Dorsolateral prefrontal cortex (tissue), 122 donors: ENCODE measurements at places on chromosomes 11 and 22. TPM values are rescaled to one million over a fixed set of nuclear protein-coding genes. Genes with fewer than 3 reads are reported as not detected.

- DNase-seq: no peak
Measured at GRCh38 chr11:2380807-2381350, 3.8 kb downstream of the CD81 start.

GRCh38 chr11:11959601-11960000 is 48.8 kb downstream of the DKK3 start:
- no peak for DNase-seq

- DNase-seq: peak; percentile 78
Measured at GRCh38 chr11:116791002-116791812, 472 bp downstream of the APOA5 start.

The TEX12 gene
- not detected for total RNA-seq

The BAIAP2L2 gene
- 4.5 TPM for total RNA-seq

- no peak for DNase-seq
Measured at GRCh38 chr11:122850076-122850631, 11.9 kb downstream of the CRTAM start.

DNA sequence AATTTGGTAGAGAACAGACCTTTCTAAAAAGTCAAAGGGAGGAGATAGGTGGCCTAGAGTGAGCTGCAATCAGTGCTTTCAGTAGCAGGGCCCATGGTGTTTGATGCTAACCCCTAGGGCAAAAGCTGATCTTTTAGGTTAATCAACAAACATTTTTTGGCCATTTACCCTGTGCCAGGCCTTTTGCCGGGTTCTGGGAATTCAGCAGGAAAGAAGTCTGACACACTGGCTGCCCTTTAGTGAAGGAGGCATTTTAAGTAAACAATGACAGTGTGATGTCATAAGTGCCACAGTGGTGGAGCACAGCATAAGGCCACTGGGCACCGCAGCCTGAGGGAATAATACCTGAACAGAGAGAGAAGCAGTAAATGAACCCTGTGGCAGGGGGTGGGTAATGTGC is 29.0 kb downstream of the C22orf31 start:
- DNase-seq: no peak

GRCh38 chr22:21834869-21835268 is 32.6 kb downstream of the MAPK1 start:
- DNase-seq: no peak

GRCh38 chr11:68541991-68542390 is 81.4 kb downstream of the PPP6R3 start:
- DNase-seq: no peak

DNA sequence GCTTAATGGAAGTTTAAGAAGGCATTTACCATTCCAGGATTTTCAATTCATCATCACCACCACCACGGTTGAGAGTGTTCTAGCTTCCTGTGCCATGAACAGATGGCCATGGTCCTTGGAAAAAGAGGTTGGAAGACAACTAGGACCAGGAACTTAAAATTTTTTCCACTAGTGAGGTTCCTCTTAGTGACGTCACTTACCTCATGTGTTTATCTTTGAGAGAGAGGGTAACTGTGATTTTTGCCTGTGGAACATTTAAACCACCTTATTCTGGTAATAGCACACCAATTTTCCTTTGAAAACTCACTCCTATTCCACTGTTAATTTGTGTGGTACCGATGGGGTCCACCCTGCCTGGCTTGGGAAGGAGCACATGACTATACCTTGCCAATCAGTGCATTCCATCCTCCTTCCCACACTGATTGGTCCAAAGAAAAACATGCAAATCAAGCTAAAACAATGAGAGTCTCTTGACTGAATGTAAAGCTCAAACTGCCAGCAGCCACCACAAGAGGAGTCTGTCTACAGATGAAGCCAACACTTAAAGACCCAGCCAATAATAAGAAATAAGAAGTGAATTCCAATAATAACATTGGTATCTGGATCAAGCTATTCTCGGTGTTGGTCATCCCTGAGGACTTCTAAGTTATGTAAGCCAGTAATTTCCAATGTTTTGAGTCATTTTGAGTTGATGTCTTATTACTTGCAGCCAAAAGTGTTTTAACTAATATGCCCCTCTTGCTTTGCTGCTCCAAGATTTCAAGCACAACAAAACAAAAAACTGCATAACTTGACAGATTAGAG is 111.8 kb downstream of the MPPED2 start:
- DNase-seq: no peak

DNA sequence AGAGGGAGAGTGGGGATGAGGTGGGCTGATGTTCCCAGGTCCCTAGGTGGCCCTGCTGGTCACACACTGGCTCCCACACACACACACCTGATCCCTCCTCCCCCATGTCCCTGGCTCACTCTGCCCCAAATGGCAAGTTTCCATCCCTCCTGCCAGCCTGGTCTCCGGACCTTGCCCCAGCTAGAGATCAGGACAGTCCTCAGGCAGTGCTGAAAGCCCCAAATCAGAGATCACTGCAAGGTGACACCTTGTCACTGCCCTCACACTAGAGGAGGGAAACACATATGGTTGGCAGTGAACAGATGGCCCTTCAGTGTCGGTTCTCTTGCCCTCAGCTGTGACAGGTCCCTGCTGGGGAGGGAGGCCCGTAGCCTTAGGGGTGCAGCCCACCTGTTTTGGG is 7.6 kb downstream of the TMPRSS5 start:
- no peak for DNase-seq

The GAS2 gene
- total RNA-seq: 17.3 TPM

The WDR74 gene
- total RNA-seq: 38.5 TPM

The PACS1 gene
- 58.1 TPM for total RNA-seq

- no peak for DNase-seq
Measured at GRCh38 chr11:77046060-77046501, 11.9 kb downstream of the B3GNT6 start.

The KCNE3 gene
- 3.1 TPM for total RNA-seq

DNA sequence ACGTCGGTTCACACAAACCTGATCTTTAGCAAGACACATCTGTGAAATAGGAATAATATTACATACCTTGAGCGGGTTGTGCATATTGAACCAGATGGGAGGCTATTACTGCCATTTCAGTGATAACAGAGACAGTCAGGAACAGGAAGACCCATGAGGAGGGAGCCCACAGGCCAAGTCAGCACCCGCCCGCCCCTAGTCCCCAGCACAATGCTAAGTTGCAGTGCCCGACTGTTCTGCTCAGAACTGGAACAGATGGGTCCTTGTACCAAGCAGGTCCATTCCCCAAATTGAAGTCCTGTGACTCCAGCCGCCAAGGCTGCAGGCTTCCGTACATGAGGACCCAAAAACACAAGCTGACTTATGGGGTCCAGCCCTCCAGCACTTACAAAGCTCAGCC is 9.3 kb downstream of the CXCR5 start:
- DNase-seq: no peak

DNA sequence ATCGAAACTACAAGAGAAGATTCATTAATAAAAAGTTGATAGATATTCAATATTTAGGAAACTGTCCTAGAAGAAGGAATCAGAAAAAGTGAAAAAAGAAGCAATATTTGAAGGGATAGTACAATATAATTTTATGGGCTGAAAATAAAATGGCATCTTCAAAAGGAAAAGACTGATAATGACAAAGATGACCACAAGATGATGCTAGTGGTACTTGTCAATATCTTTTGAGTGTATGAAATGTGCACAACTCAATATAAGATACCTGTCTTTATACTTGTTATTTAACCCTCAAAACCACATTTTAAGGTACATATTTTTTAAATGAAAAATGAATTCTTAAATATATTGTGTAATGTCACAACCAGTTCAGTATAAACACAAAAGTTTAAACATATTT is 1059.6 kb upstream of the RAG2 start:
- DNase-seq: no peak

The DLG2 gene
- 303 TPM for total RNA-seq

The AQP11 gene
- total RNA-seq: 7.3 TPM

DNA sequence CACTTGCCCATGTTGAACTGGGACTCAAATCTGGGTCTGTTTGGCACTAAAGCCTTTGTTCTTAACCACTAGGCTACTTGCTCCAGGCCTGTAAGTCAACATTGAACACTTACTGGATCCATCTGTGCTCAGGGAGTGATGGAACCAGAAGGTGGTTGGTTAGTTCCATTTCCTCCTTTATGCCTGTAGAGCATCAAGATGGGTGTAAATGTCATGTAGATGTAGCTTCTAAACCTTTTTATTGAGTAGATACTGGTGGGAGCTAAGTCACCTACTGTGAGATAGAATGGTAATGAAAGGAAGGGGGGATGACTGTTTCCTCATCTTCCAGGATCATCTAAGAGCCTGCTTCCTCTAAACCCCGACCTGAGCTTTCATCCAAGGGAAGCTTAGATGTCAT is 38.6 kb upstream of the ALKBH3 start:
- DNase-seq: no peak

- DNase-seq: no peak
Measured at GRCh38 chr11:65316227-65317024, 1.8 kb downstream of the CDC42EP2 start.

The GAL3ST3 gene
- total RNA-seq: 10.7 TPM

- no peak for DNase-seq
Measured at GRCh38 chr11:19349340-19350025, 108.7 kb upstream of the E2F8 start.

DNA sequence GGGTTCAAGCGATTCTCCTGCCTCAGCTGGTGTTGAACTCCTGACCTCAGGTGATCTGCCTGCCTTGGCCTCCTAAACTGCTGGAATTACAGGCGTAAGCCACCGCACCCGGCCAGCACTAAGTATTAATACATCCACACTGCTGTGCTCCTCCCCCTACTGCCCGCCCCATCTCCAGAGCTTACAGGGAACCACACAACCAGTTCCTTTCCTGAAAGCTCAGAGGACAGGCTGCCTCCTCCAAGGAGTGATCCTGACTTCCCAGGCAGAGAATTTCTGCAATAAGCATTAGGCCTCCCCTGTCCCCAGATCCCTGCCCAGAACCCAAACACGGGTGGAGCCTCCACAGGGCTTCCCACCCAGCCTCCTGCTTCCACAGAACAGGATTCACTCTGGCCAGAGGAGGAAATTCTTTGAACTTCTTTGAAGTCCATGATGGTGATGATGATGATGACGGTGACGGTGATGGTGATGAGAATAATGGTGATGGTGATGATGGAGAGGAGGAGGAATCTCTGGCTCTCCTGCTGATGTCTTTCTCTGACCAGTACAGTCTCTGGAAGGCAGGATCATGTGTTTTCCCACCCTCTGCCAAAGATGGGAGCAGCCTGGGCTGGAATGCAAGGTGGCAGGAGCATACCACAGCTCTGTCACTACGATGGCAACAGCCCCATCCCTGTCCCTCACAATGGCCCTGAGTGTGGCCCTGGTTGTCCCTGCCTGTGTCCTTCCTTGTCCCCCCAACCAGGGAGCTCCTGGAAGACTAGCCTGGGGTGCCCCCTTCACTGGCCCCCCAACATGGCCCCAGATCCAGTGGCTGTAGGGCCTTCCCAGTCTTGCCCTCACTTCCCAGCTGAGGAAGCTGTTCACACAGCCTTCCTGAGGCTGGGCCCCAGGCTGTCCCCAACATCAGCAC is 33.5 kb upstream of the CSNK1E start:
- no peak for DNase-seq

The RAB38 gene
- total RNA-seq: 0.54 TPM

DNA sequence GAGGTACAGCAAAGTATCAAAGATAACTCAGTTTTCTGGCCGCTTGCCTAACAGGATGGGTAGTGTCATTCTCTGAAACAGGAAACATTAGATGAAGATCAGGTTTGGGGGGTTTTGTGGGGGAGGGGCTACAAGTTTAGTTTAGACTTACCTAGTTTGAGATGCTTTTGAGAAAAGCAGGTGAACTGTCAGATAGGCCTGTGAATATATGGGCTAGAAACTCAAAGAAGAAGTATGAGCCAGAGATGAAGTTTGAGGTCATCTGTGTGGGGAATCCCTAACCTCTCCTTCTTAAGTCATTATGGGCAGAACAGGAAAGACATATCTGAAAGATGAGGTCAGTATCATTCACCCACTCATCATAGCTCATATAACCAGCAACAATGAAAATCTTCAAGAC is 11.9 kb downstream of the HOATZ start:
- DNase-seq: no peak

GRCh38 chr11:57323167-57323854 is 1.4 kb downstream of the TNKS1BP1 start:
- no peak for DNase-seq

The HEPN1 gene
- not detected for total RNA-seq

The HTR3A gene
- 1.1 TPM for total RNA-seq

- no peak for DNase-seq
Measured at GRCh38 chr11:30424844-30425243, 101.9 kb downstream of the ARL14EP start.

The PKDREJ gene
- not detected for total RNA-seq

DNA sequence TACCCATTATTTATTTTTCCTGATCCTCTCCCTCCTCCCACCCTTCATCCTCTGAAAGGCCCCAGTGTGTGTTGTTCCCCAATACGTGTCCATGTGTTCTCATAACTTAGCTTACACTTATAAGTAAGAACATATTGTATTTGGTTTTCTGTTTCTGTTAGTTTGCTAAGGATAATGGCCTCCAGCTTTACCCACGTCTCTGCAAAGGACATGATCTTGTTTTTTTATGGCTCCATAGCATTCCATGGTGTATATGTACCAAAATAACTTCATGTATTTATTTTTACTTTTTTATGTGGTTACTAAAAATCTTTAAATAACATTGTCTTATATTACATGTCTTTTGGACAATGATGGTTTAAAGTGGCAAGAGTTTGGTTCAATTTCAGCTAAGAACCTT is 15.2 kb downstream of the PDGFD start:
- DNase-seq: no peak

DNA sequence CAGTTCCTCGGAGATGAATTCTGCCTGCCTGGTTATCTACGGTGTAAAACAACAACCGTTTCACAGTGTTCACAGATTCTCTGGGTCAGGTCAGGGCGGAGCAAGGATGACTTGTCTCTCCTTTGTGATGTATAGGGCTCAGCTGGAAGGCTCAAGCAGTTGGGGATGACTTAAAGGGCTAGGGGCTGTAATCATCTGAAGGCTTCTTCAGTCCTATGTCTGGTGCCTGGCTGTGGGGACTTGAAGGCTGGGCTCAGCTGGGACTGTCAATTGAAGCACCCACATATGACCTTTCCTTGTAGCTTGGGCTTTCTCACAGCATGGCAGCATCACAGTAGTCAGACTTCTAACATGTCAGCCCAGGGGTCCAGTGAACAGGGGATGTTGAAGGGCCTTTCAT is 29.3 kb downstream of the EIF3F start:
- no peak for DNase-seq

GRCh38 chr11:73040046-73040445 is 102.1 kb downstream of the FCHSD2 start:
- DNase-seq: peak; percentile 42

DNA sequence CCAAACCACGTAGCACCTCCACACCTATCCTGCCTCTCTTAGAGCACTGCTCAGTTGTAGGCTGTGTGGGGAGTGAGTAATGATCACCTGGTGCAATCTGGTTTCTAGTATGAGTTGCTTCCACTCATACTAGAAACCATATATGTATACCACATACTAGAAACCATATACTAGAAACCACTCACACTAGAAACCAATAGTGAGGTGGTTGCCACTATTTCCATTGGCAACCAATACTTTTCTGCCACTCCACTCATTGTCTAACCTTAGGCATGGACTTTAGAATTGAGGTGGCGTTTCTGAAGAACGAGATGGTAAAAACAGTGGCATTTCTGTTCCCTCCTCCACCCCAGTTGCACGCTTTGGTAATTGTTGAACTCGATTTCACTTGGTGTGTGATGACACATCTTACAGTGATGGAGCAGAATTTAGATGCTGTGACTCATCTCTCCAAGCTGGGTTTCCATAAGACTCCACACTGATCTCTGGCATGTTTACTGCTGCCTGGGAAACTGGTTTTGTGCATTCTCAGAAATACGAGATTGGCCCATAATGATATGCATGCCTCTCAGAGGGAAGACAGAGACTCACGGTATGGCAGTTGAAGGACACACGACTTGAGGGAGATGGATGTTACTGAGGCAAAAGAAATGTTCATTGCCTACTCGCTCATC is 82.9 kb downstream of the KIRREL3 start:
- DNase-seq: no peak
